ENCODE measurements at places on chromosomes 2 and 18.

DNA sequence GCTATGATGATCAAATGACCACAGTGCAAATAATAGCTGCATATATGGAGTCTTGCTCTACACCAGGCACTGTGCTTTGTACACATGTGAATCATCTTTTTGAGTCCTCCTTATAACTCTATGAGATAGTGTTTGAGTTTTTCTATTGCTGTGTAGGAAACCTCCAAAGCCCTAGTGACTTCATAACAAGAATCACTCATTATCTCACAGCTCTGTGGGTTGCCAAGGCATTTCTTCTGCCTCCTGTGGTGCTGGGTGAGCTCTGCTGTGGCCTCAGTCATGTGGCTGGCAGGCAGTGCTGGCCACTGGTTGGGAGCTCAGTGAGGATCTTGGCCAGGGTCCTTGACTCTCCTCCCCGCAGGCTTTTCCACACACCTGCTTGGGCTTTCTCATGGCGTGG lies 153.4 kb downstream of the CAPN13 start:
- DNase-seq = no peak

GRCh38 chr2:10498525-10499274 lies 50.6 kb upstream of the ODC1 start:
- DNase-seq = no peak

DNA sequence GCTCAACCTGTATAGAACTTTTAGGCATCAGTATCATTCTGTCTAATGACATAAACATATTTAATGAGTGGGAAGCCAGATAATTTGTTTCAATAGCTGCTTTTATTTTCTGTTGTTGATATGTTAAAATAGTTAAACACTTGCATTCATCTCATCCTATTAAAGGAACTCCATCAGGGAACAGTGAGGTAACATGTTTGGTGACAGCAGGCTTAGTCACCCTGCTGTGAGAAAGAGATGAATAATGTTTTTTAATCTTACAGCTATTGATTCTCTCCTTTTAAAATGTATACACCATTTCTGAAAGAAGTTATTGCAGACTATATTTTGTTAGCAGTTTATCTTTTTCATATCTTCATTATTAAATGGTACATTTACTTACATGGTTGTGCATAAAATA lies 123.3 kb upstream of the CWC22 start:
- DNase-seq = no peak

- DNase-seq = no peak
Observed at GRCh38 chr18:3624935-3625741, 175.2 kb downstream of the TGIF1 start.

DNA sequence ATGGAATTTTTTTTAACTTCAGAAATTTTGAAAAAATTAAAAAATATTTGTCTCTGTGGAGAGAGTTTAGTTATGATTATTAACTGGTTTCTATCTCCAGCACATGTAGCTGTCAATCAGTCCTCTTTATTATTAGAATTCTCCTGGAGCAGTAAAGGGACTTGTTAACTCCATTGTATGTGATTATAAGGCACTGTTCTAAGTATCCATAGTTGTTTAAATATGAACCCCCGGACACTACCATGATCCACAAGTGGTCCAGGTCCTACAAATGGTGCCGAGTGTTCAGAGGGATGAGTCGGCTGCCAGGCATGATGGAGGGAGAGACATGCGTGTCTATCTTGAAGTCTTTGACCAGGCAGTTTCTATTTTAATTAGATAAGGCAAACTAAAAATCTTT lies 492 bp downstream of the CHRNA1 start:
- no peak for DNase-seq

DNA sequence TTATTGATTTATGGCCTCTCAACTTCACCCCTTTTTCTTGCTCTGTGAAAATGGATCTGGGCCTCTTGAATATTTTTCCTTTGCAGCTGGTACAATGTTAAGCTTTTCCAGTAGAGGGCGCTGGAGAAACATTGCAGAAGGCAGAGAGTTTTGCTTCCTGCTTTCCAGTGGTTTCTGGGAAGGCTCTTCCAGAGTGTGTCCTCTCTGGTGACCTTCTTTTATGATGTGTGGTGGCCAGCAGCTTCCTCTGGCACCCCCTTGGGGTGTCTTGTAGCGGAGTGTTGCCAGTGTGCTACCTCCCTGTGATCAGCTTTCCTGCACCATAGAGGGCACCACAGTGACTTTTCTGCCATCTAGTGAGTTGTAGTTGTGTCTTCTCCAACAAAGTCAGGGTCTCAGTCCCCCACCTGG lies 25.4 kb upstream of the MGAT5 start:
- DNase-seq = no peak

GRCh38 chr2:29744976-29745375 lies 176.4 kb downstream of the ALK start:
- DNase-seq = no peak

DNA sequence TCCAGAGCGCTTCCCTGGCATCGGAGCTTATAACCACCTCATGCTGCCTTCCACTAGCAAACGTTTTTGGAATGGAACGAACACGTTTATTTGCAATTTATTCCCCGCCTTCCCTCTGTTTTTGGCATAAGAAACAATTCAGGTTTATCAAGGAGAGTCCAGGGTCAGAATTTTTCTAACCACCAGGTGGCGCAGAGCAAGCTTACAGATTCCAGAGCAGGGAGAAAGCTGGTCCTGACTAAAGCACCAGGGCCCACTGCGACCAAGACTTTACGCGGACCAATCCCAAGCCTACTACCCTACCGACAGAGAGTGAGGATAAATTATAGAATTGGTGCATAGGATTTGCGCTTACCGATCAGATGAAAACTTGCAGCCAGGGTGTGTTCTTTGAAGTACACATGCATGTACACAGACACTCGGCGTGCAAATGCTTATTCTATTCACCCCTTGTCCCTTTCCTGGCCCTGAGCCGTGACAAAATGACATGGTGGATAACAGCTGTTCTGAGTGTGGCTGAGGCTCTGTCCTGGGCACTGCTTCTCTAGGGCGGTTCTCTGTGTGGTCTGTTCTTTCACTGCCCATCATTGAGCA lies 34.7 kb downstream of the NAPG start:
- peak; percentile 25 for DNase-seq

- DNase-seq = no peak
Observed at GRCh38 chr2:186426153-186427016, 59.7 kb upstream of the ZC3H15 start.

GRCh38 chr2:3168230-3168891 lies 209.3 kb downstream of the EIPR1 start:
- DNase-seq = no peak

- DNase-seq = peak; percentile 29
Observed at GRCh38 chr2:72917138-72917876, at the start of gene EMX1. EMX1 (plus strand) TSS chr2:72917519; CDS start chr2:72917853, 334 bp downstream.

DNA sequence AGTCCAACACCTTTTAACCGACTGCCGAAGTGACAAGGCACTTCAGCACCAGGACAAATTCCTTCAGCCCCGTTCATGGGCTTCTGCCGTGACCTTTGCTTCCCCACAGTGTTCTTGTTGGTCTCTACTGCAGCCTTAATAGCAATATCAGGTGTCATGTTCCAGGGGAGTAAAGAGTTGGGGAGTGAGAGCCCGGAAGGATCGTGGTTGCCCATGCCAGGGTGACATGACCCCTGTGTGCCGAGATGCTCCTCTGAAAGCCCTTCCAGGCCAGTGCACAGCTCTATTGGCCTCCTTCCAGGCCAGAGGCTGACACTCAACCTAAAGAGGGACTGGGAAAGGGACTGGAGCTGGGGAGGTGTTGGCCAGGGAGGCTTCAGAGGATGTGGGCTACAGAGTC lies 279.2 kb downstream of the CYRIA start:
- no peak for DNase-seq

DNA sequence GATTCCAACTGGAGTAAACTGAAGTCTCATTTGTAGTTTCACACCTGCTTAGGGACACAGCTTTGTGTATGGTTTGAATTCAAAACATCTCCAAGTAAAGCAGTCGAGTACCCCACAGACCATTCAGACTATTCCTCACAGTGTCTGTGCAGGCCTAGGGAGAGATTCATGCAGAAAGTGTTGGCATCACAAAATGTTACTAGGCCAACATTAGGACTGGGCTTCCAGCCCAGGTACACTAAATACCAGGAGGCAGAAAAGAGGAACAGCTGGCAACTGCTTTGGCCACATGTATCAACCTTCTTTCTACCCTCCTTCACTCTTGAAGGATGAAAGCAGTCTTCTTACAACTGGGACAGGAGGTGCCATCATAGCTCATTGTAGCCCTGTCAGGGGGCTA lies 270.4 kb upstream of the TMEFF2 start:
- no peak for DNase-seq

DNA sequence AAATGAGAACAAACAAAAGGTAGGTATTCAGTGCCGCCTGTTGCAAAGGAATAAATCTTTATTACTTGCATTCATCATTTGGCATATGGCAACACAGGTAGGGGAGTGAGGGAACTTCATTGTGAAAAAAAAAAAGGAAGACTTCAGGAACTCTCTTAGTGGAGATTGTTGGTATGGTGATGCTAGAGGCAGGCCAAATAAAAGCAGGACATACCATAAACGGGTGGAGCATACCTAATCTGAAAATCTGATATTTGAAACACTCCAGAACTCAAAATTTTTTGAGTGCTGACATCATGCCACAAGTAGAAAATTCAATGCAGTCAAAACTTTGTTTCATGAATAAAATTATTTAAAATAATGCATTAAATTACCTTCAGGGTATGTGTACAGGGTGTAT lies 425.8 kb upstream of the SYT4 start:
- DNase-seq = no peak
